ENCODE measurements at places on chromosomes 4 and X.

DNA sequence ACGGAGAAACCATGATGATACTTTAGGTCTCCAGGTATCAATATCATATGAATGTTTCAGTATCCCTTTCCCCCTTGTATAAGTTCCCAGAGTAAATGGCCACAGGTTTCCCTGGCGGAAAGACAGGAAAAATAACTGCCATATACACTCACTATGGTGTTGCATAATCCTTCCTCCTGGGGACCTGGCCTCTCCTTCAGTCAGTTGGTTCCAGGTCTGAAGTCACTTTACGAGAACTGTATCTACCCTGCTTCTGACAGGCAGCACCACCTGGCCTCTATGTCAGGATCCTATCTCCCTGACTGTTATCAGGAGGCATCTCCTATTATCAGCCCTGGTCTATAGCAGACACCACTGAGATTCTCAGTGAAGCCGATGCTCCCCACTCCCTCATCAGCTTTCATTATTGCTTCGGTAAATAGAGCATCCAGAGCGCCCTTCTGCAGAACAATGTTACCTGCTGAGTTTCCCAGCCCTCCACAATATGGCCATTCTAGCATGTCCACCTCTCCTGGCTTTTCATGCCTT lies 22.6 kb downstream of the HAUS3 start:
- no peak for DNase-seq

DNA sequence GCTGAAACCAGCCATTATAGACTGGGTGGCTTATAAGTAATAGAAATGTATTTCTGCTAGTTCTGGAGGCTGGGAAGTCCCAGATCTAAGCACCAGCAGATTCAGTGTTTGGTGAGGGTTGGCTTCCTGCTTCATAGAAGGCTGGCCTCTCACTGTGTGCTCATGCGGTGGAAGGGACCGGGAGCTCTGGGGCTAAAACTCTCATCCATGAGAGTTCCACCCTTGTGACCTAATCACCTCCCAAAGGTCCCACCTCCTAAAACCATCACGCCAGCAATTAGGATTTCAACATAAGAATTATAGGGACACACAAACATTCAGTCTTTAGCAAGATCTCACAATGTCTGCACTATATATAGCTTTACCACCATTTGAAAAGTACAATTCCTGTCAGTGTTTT lies 215.2 kb downstream of the CBR4 start:
- no peak for DNase-seq

GRCh38 chrX:48520976-48521352 lies 644 bp upstream of the EBP start:
- peak; percentile 32 for DNase-seq

DNA sequence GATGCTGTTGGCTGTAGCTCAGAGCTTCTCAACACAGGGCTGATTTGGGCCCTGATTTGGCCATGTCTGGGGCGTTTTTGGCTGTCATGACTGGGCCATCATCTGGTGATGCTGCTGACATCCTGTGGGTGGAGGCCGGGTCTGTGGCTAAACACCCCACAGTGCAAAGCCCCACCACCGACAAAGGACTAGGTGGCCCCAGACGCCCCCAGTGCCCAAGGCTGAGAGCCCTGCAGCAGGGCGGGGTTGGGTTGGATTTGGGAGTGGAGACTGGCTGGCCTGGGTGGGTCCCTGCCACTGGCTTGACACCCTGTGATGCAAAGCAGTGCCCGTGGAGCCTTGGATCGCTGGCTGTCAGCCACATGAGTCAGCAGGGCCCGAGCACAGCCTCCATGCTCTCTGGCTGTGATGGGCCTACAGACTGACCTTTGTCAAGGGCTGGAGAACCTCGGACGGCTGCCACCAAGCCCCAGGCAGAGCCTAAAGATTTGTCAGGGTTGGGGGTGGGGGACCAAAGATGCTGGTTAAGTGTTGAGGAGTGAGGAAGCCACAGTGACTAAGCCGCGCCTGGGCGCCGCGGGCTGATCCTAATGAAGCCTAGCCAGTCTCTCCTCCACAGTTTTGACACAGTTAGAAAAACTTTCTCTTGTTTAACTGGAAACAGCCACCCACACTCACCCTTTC lies 28.3 kb downstream of the CYTL1 start:
- no peak for DNase-seq

GRCh38 chr4:123913598-123913997 lies 517.0 kb downstream of the SPRY1 start:
- DNase-seq = no peak

DNA sequence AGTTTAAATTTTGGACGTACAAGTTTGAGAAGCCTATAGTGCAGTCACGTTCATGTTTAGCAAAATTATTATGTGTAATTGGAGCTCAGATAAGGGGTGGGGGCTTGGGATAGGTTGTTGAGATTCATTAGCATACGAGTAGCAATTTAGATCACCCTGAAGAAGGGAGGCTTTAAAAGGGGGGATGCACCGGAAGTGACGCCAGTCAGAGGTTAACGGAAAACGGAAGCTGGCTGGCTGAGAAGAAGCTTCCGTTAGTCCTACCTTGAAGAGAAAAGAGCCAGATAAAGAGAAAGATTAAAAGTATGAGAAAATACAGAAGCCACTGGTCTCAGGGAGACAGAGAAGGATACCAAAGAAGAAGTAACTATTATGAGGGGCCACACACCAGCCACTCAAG lies 1.1 kb upstream of the NXT2 start:
- DNase-seq = no peak

GRCh38 chr4:23504083-23504482 lies 385.8 kb downstream of the PPARGC1A start:
- peak; percentile 69 for DNase-seq

DNA sequence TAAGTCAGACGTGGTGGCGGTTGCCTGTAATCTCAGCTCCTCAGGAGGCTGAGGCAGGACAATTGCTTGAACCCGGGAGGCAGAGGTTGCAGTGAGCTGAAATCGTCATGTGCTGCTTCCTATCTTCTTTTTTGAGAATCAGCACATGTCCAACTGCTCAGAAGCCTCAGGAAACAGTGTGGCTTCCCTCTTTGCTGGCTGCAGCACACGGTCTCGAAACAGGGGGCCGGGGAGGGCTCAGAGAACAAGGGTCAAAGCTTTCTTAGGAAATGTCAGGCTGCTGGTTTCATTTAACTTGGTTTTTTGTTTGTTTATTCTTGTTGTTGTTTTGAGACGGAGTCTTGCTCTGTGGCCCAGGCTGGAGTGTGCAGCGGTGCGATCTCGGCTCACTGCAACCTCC lies 31.3 kb downstream of the CRLF2 start:
- DNase-seq = no peak

- DNase-seq = no peak
These were observed 219.2 kb upstream of the RASGEF1B start for GRCh38 chr4:81690871-81691270.

GRCh38 chrX:124018023-124018422 lies 56.5 kb downstream of the STAG2 start:
- DNase-seq = no peak

GRCh38 chrX:115419069-115419468 lies 129.6 kb downstream of the LUZP4 start:
- no peak for DNase-seq

DNA sequence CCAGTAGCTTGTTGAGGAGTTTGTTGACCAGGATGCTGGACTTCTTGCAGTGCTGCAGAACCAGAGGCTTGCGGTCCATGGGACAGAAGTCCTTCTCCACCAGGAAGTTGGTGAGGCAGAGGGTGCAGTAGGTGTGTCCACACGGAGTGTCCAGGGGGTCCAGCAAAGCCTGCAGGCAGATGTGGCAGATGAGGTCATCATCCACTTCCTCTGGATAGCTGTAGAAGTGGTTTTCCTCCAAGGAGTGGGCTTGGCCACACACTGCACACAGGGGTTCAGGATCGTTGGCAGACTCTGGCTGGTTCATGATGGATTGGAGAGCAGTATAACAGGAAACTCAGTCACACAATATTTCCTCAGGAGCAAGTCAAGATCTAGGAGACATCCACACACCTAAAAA lies 17.6 kb downstream of the LNX1 start:
- no peak for DNase-seq

DNA sequence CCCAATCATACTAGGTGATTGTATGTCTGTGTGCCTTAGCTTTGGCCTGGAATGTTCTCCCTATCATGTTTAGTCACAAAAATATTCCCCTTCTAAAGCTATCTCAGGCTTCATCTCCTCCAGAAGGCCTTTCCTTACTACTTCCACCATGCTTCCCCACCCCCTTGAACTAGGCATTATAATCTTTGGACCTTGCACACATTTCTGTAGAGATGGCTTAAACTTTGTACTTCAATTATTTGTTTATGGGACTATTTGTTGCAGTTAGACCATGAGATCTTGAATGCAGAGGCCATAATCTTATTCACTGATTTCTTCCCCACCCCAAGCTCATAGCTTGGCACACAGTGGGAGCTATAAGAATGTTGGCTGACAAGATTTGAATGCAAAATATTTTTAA lies 262.0 kb upstream of the EDA2R start:
- DNase-seq = no peak

DNA sequence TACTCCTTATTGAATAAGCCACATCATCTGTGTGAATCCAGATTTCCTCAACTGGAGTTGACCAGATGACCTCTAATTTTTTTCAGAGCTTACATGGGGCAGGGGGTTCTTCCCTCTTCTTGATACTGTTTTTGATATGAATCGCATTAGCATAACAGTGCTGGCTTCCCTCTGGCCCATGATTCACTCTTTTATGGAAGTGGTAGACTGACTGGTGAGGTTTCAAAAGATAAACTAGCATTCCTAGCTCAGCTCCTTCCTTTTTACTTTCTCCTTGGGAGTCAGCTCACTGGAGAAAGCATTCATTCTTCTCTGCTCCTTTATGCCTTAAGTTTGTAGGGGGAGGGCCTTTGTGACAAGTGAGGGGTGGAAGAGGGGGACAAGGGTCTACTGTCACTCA lies 161.0 kb upstream of the FGF13 start:
- no peak for DNase-seq

- no peak for DNase-seq
These were observed 267.0 kb upstream of the KLF3 start for GRCh38 chr4:38396845-38397547.

- no peak for DNase-seq
These were observed 60.2 kb upstream of the MSN start for GRCh38 chrX:65607070-65607742.

GRCh38 chr4:137531986-137532868 lies at the start of gene PCDH18:
Gene PCDH18, minus strand, starts transcription at chr4:137532494. Its CDS starts 406 bp downstream, at chr4:137532088.
- DNase-seq = peak; percentile 66

DNA sequence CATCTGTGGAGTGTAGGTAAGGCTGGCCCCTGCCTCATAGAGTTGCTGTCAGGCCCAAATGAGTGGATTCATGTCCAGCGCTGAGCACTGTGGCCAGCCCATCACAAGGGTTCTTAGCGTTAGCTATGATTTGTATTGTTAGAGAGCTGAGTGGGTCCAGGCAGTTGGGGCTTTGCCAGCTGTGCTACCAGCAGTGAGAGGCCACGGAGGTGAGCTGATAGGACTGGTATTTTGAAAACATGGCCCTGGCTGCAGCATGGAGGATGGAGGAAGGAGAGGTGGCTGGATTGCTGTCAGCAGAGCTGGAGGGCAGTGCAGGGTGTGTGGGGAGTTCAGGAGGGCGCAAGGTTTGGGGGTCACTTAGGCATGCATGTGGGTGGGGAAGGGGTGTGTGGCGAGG lies 69.8 kb downstream of the PSAPL1 start:
- peak; percentile 7 for DNase-seq

- no peak for DNase-seq
These were observed 3.1 kb upstream of the MTMR1 start for GRCh38 chrX:150690126-150690525.

- DNase-seq = no peak
These were observed 43.7 kb downstream of the MAGEB16 start for GRCh38 chrX:35841872-35842271.

DNA sequence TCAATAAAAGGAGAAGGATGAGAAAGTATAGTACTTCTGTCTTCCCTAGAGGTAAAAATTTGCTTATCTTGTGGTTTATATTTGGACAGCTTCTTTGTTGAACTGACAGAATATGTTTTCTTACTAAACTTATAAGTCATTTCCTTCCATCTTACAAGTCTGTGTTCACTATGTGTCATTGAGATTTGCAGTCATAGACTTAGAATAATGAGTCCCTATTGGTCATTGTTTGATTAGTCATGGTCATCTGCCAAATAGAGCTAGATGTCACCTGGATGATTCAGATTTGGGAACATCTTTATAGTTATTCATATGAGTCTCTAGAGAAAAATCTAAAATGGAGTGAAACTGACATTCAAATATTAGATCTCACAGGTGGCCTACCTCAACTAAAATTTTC lies 51.5 kb downstream of the SPATA18 start:
- DNase-seq = no peak

DNA sequence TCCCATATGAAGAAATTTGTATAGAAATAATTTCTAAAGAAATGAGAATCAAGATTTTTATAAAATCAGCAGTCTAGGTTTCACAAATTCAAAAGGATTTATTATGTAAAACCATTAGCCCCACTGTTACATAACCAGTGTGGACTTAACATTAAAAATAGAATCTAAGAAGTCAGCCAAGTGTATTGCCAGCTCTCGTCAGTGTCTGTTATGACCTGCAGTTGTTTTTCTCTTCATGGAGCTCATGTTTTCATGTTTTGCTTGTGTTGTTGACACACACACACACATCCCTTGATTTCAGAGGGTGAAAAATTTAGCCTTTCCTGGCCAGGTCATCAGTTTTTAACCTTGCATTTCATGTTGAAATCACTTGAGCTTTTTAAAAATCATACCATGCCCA lies 39.5 kb downstream of the USP38 start:
- DNase-seq = no peak
